ENCODE measurements at places on chromosomes 5 and 9. TPM values are rescaled to one million over a fixed set of nuclear protein-coding genes. Genes with fewer than 3 reads are reported as not detected.

GRCh38 chr5:124027441-124027840 lies 515.5 kb downstream of the CSNK1G3 start:
- no peak for DNase-seq

DNA sequence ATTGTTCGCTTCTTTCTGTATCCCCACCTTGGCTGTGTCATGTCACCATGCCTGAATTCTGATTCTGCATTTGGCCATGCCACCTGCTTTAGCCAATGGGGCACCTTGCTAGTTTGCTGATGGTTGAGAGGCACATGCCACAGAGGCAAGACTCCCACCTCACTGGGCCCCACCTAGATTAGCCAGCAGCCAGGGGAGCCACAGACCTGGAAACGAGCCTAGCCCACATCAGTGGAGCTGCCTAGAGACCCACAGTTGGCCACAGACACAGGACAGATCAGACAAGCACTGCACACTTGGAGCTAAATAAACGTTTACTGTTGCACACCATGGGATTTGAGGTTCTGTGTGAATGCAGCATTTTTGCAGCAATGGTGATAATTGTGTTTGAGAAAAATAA lies 252.1 kb downstream of the LURAP1L start:
- DNase-seq = no peak

GRCh38 chr5:31119938-31120641 lies 73.4 kb upstream of the CDH6 start:
- no peak for DNase-seq

DNA sequence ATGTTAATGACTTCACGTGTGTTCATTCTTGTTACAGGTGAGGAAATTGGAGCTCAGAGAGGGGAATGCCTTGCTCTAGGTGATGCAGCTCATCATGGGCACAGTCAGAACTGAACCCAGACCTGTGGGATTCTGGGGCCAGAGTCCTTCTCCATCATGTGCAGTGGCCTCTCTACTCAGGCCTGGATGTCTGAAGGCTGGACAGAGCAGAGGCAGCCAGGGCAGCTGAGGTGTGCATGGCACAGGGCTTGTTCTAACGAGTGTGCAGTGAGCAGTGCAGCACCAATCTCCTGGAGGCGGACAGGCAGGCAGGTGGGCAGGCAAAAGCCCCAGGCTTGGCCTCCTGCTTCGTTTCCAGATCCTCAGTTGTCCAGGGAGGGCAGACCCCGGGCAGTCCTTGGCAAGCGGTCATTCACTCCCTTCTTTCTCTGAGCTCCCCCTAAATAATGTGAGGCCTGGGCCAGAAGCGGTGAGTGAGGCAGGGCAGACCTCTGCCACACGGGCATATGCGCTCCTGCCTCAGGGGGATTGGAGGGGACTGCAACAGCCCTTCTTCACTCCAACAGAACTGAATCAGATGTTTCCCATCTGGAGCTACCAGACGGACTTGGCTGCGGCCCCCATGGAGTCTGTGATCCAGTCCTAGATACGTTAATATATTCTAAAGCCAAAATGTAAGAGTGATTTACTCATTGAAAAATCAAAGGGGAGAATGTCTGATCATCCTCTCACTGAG lies 68.7 kb upstream of the FSTL4 start:
- DNase-seq = no peak

GRCh38 chr5:149271716-149272563 lies at the start of gene AFAP1L1:
TSS of gene AFAP1L1 (plus strand) at chr5:149271859. CDS start at chr5:149271969, 110 bp downstream.
- peak; percentile 66 for DNase-seq

- DNase-seq = no peak
These were observed 2.9 kb downstream of the PLCXD3 start for GRCh38 chr5:41507501-41507900.

DNA sequence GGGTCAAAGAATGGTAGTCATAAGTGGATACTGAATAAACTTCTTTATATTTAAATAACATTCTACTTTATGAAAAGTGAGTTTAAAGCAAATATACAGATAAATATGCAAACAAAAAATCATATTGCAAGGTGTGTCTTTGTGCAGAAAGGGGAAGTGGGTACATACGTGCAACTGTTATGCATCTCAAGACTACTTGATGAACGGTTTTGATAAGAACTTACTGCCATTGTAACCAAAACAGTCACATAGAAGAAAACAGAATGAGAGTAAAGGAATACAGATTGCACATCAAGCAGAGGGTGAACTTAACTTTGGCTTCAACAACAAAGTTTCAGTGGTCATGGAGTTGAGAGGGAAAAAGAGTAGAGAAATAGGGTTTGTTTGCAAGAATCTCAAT lies 9.9 kb downstream of the CAMK4 start:
- DNase-seq = no peak

DNA sequence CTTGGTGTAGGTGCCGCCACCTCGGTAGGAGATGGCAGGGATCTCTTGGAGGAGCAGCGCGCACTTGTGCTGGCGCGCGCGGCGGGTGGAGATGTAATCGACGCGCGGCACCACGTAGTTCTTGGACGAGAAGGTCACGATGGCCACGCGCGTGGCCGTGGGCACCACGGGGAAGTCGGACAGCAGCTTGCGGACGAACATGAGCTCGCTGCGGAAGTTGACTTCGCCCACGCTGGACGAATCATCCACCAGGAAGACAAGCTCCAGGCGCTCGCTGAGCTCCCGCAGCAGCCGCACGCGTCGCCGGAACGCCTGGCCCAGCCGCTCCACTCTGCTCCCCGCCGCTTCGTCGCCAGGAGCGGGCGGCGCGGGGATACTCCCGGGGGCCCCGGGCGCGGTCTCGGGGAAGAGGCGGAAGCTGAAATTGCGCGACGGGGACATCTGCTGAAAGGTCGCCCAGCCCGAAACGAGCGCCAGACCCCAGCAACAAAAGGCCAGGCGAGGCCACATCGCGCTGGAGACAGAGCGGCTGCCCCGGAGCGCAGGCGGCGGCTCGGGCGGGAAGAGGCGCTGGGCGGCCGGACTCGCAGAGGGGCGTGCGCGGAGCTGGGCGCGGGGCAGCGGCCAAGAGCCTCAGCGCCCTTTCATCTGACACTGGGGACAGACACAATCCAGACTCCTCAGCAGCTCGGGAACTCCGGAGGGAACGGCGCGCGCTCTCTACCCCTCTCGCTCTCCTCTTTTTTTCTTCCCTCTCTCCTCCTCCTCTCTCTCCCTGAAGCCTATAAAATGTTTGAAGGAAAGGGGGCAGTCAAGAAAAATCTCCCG lies at the start of gene SVEP1:
Gene SVEP1 (minus strand): TSS at position 708 of the 828 bp plus-strand sequence. CDS start 198 bp downstream, at position 510.
- peak; percentile 33 for DNase-seq

DNA sequence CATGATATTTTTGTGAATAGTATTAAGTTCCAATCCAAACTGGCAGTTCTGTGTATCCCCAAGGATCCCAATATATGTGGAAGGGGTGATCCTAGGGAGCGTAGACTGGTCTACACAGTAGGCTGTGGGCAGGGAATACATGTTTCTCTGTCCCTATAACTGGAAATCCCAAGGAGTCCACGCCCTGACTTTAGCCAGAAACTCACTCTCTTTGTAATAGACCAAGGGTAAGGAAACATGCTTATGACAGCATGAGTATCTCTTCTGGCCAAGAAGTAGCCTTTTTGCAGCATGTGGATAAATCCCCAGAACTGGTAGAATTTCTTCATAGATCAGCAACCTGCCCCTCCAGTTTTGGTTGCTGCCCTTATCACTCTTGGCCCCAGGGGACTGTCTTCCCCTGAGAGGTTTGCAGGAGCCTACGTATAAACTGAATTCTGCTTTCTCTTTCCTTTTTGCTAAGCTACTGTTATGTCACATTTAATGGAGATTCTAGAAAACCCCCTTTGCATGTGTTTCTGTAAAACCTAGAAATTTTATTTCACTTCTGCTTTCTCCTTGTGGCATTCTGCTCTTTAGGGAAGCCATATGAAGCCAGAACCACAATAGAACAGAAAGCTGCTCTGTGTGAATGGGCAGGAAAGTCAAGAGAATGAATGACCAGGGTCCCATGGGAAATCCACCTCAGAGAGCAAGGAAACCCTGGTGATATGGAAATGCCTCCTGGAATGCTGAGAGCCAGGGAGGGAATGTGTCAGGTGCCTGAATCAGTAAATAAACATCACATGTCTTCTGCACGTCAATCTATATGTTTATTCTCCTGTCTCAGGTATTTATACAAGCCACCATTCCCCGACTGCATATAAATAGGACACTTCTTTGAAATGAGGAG lies 3.5 kb downstream of the IFNA2 start:
- peak; percentile 11 for DNase-seq

GRCh38 chr5:554284-554988 lies 30.2 kb upstream of the SLC9A3 start:
- no peak for DNase-seq

DNA sequence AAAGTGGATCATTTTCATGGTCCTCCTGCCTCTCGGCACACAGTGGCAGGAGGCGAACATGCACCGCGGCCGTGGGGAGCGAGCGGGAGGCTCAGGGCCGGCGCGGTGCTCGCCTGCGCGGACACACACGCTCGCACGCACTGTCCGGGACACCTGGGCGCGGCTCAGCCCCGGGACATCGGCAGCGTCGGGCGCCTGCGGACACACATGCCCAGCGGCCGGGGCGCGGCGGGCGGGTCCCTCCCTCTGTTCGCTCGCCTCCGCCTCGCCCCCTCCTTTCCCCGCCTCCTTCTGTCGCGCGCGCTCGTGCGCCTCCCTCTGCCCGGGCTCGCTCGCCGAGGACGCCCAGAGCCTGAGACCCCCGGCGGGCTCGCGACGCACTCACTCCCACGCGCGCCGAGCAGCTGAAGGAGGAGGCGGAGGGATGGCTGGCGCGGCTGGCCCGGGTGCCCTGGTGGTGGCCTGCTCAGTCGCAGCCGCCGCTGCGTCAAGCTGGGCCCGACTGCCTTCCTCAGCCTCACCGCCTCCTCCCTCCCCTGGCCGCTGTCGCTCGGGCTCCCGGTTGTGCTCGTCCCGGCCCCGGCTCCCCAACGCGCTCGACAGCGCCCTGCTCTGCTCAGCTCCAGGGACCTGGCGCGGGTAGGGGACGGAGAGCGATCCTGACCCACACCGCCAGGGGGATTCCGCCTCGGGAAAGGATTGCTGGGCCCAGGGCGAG lies at the start of gene FRMD3:
Gene FRMD3 (minus strand): TSS at position 230 of the 718 bp plus-strand sequence. CDS start 170 bp downstream, at position 60.
- DNase-seq = peak; percentile 93

DNA sequence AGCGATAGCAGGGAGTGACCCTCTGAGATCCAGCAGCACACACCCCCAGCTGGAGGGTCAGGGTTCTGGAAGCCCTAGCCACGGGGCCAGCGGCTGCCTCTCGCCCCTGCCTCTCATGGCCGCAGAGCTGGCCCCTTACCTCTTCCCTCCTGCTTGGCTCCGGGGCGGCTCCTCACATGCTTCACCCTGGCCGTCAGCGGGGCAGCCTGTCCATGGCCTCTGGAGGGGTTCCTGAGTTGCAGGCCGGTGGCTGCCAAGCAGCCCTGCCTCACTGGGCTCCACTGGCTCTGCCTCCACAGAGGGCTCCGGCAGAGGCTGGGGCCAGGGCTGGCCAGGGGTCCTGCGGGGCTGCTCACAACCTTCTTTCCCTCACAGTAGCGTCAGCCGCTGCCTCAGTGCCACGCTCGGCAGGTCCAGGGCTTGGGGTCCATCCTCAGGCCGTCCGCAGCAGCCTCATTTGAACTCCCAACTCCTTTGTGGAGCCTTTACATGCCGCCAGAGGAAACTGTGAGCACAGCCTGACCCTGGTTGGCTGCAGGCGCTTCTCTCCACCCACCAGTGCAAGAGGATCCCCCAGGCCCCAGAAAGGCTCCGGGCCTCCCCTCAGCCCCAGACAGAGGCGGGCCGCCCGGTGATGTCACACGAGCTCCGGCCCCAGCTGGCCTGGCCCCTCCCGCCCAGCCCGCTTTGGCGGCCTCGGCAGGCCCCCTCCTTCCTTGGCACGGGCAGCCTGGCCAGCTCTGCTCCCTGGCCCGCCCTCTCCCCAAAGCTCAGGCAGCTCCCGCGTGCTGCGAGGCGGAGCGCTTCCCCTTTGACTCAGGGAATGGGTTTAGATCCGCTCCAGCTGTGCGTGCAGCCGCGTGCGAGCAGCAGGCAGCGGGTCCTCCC lies at the start of gene ANGPTL2:
Gene ANGPTL2 (minus strand): TSS at position 460 of the 888 bp plus-strand sequence. CDS start 13,904 bp downstream, outside the sequence.
- DNase-seq = peak; percentile 98

Gene QRFP
- 0.21 TPM for polyA plus RNA-seq

Gene PSMB7
- 182 TPM for polyA plus RNA-seq

Gene FAM153A
- 0.61 TPM for polyA plus RNA-seq

Gene SHISAL2B
- 0.24 TPM for polyA plus RNA-seq

Gene SPOUT1
- polyA plus RNA-seq = 23.3 TPM

Gene CD274
- 0.60 TPM for polyA plus RNA-seq

Data from muscle of back (tissue), 13 donors.